ENCODE measurements at places on chromosomes 11 and 22. TPM values are rescaled to one million over a fixed set of nuclear protein-coding genes. Genes with fewer than 3 reads are reported as not detected.

The RCOR2 gene
- 1.1 TPM for total RNA-seq

The OR9Q1 gene
- not detected for total RNA-seq

The MAPK8IP1 gene
- 8.9 TPM for total RNA-seq

The CAVIN3 gene
- 424 TPM for total RNA-seq

The TCP11L1 gene
- total RNA-seq: 32.9 TPM

The SCN4B gene
- total RNA-seq: 0.92 TPM

The APOA1 gene
- total RNA-seq: not detected

The REXO2 gene
- total RNA-seq: 198 TPM

The CACNA1I gene
- not detected for total RNA-seq

The OVOL1 gene
- not detected for total RNA-seq

The TANGO2 gene
- total RNA-seq: 42.2 TPM

The P2RX3 gene
- not detected for total RNA-seq

The OR5M8 gene
- not detected for total RNA-seq

The ACR gene
- 0.76 TPM for total RNA-seq

The HSPB2 gene
- not detected for total RNA-seq

The RFPL3 gene
- total RNA-seq: not detected

The LMNTD2 gene
- 3.3 TPM for total RNA-seq

The SCGB1C1 gene
- not detected for total RNA-seq

The FBXO3 gene
- 37.2 TPM for total RNA-seq

The HBG2 gene
- total RNA-seq: not detected

The TPH1 gene
- total RNA-seq: 0.12 TPM

The GAS2 gene
- total RNA-seq: 0.88 TPM

The ARHGAP20 gene
- total RNA-seq: 0.70 TPM

The ST14 gene
- total RNA-seq: not detected

The ZNRF3 gene
- total RNA-seq: 6.4 TPM

The IGSF9B gene
- not detected for total RNA-seq

The LRP4 gene
- 7.5 TPM for total RNA-seq

The OR10D3 gene
- not detected for total RNA-seq

The C11orf86 gene
- not detected for total RNA-seq

The TRIM6 gene
- total RNA-seq: 1.5 TPM

The ASCL2 gene
- total RNA-seq: not detected

The MIAT gene
- 0.10 TPM for total RNA-seq

The RIN1 gene
- total RNA-seq: 17.2 TPM

The SLC6A5 gene
- total RNA-seq: not detected
